Right hindlimb (tissue), 1 donor: ENCODE measurements at places on chromosomes 13 and 19.

DNA sequence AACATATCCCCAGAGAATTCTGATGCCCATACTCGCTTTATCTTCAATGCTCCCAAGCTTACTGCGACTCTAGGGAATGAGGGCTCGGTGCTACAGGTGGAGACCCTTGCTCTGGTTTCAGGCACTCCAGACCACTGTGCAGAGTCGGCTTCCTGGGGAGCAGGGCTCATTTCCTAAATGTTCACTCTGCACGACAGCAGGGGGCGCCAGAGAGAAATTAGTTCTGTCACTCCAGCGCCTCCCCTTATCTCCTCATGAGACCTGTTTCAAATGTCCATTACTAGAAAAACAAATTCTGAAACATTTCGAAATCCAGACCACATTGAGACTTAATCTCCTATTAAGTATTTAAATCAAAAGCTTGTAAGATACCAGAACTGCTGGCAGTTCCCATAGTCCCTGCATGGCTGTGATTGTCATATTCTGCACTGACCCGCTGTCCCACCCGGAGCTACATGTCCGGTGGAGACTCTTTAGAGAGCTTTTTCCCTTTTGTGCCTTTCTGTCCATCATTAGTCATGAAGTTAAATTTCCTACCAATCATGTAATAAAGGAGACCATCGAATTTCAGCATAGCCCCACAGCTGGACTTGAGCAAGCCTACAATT is 22.4 kb downstream of the EPSTI1 start:
- peak; percentile 69 for DNase-seq

GRCh38 chr19:43078311-43078710 is 4.2 kb downstream of the PSG2 start:
- DNase-seq, result no peak

GRCh38 chr13:89660752-89661151 is 1686.7 kb upstream of the MIR17HG start:
- DNase-seq, result no peak

GRCh38 chr13:110571896-110572777 is 10.6 kb upstream of the RAB20 start:
- DNase-seq, result no peak

GRCh38 chr19:33094436-33095067 is 13.6 kb downstream of the GPATCH1 start:
- DNase-seq, result no peak

DNA sequence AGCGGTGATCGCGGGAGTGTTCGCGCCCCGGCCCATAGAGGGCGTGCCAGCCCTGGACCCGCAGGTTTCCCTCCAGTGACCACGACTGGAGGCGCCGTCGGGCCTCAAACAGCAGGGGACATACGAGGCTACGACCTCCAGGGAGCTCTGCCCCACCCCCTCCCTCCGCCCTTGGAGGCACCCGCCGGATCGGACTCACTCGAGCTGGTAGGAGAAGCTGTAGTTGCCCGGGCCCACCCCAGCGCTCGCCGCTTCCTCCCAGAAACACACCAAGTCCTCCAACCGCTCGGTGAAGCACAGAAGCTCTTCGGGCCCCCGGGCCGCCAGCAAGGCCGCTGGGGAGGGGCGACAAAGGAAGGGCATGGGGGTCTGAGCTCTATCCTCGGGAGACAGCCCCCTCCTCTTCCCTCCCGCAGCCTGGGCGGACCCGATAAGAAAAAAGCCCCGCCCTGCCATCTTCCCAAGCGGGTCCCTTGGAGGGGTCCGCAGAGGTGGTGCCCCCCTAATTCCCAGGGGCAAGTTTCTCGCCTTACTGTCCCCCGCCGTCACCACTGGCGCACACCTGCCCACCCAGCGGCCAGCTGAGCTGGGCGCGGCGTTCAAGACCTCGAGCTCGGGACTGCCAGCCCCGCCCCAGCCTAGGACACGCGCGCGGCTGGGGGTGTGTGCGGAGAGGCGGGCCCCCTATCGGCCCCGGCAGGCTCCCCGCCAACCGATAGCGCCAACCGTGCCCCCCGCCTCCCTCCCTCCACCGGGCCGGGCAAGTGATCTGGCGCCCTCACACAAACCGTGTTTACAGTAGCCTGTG is 1.0 kb downstream of the EPOR start:
- DNase-seq, result no peak

GRCh38 chr13:51643882-51644281 is 59.6 kb downstream of the WDFY2 start:
- no peak for DNase-seq

DNA sequence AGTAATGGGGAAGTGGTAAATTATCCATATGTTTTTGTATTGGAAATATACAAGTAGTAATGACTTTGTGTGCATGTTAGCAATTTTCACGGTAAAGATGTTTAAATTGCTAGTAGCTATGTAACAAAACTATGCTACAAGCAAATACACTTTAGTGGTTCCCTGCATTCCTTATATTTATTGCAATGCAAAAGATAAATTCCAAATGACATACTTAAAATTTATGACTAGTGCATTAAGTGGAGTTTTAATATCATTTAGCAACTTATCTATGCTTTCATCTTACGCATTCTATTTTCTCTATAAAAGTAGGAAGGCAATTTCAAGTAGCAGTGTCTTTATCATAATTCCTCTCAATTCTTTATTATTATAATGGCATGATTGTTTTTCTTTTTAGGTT is 482.8 kb downstream of the SLITRK5 start:
- DNase-seq, result no peak

DNA sequence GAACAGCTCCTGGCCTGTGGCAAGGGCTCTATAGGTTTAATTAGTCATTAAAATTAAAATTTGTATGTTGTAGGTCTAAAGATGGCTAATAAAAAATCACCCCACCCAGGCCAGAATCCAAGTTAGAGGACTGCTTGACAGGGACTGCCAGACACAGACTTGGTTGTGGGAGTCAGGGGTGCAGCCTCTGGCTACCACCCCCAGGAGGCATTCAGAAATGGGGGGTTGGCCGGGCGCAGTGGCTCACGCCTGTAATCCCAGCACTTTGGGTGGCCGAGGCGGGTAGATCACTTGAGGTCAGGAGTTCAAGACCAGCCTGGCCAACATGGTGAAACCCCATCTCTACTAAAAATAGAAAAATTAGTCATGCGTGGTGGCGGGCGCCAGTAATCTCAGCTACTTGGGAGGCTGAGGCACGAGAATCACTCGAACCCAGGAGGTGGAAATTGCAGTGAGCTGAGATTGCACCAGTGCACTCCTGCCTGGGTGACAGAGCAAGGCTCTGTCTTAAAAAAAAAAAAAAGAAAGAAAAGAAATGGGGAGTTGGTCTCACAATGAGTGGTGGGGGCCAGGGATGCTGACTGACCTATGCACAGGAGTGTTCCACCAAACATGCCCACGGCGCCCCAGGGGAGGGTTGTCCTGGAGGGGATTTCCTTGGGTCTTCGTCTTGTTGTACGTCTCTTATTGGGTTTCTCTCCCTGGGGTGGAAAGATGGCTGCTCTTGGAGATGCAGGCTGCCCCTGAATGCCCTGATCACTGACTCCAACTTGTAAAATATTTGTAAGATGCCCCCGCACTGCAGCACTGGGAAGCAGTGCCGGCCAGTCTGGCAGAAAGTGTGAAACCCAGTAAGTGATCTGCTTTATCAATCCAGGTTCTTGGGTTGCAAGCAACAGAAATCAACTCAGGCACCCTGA is 68.8 kb downstream of the SIPA1L3 start:
- no peak for DNase-seq

DNA sequence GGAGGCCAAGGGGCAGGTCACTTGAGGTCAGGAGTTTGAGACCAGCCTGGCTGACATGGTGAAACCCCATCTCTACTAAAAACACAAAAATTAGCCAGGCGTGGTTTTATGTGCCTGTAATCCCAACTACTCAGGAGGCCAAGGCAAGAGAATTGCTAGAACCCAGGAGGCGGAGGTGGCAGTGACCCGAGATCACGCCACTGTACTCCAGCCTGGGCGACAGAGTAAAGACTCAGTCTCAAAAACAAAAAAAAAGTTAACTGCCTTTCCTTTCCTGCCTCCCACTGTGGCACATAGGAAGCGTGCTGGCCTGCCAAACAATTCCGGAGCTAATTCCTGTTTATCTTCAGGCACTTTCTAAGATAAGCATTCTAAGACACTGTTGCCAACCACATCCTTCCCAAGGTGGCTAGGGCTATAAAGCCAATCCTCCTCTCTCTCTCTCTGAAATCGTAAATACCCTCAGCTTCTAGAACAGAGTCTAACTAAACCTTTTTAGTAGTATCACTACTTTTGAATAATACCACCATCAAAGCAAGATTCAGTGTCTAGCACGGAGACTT is 21.6 kb downstream of the SLC25A30 start:
- no peak for DNase-seq

GRCh38 chr19:56309511-56310185 is 5.0 kb downstream of the ZSCAN5A start:
- DNase-seq, result no peak

- DNase-seq, result no peak
These were observed 20.9 kb downstream of the TMED1 start for GRCh38 chr19:10815007-10815536.

DNA sequence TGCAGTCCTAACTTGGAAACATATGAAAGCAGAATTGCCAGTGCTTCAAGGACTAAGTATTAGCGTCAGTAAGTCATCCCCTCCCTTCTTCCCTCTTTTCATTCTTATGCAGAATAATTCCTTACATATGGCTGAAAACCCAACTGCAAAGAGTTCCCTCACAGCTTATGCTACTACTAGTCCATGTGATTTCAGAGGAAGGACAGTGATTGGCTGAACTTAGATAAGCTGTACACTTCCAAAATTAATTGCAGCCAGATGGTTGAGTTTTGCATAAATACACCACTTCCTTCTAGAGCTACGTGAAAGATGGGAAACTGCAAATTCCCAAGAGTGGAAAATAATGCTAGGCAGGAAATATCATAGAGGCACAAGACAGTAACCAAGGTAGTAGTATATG is 730.4 kb downstream of the OLFM4 start:
- no peak for DNase-seq

DNA sequence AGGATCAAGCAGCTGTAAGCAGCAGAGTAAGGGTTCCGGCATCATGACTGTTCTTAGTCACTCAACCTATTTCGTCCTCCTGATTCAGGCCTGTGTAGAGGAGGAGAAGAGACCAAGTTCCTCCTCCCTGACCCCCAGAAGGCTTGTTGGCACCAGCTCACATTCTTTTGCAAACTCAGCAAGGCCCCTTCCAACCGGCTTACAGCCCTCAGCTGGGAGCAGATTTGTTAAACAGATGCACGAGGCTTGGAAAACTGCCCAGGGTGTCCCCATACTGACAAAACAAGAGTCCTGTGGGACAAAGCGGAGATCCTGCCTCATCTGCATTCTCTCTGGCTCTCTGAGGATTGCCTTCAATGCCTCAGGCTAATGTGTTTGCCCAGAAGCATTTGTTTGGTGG is 113.2 kb upstream of the SOX21 start:
- DNase-seq, result peak; percentile 77

- DNase-seq, result peak; percentile 40
These were observed 450 bp downstream of the SELENOW start for GRCh38 chr19:47778954-47779351.

- DNase-seq, result no peak
These were observed 20.7 kb downstream of the CLDN10 start for GRCh38 chr13:95573221-95573620.

GRCh38 chr19:1001538-1002166 is 1.4 kb downstream of the GRIN3B start:
- no peak for DNase-seq

DNA sequence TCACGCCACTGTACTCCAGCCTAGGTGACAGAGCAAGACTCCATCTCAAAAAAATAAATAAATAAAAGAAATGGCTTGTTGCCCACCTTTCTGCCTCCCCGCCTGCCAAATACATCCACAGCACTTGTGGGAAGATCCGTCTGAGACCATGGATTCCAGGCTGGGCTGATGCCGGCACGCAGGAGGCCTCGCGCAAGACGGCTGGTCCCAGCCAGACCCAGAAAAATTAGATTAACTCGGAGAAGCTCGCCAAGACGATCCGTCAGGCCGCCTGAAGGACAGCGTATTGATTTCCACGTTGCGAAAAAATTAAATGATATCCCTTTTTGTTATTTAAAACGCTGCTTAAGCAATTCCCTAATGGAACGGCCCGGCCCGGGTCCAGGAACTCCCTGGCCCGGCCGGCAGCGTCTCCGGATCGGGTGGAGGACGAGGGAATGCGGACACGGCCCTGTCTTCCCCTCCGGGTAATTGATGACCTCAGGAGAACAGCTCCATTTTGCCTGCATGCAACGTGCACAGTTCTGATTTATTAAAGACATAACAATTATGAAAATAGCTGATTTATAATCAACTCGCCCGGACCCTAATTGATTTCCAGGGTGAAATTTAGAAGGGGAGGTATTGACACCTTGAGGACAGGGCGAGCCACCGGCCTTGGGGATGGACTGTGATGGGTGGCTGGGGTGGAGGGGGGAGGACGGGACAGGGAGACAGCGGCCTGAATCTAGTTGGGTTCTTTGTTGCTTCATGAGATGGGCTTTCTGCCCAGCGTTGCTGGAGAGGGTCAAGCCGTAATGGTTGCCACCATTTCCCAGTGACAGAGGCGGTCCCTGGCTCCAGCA is 52.1 kb downstream of the ZNRF4 start:
- DNase-seq, result peak; percentile 21

GRCh38 chr13:38769526-38769925 is 82.6 kb downstream of the FREM2 start:
- no peak for DNase-seq

DNA sequence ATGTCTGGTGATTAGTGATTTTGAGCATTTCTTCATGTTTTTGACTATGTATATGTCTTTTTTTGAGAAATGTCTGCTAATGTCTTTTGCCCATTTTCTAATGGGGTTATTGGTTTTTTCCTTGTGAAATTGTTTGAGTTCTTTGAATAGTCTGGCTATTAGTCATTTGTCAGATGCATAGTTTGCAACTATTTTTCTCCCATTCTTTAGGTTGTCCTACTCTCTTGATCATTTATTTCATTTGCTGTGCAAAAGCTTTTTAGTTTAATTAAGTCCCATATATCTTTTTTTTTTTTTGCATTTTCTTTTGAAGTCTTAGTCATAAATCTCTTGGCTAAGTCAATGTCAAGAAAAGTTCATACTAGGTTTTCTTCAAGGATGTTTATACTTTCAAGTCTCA is 449.8 kb downstream of the DACH1 start:
- DNase-seq, result no peak

DNA sequence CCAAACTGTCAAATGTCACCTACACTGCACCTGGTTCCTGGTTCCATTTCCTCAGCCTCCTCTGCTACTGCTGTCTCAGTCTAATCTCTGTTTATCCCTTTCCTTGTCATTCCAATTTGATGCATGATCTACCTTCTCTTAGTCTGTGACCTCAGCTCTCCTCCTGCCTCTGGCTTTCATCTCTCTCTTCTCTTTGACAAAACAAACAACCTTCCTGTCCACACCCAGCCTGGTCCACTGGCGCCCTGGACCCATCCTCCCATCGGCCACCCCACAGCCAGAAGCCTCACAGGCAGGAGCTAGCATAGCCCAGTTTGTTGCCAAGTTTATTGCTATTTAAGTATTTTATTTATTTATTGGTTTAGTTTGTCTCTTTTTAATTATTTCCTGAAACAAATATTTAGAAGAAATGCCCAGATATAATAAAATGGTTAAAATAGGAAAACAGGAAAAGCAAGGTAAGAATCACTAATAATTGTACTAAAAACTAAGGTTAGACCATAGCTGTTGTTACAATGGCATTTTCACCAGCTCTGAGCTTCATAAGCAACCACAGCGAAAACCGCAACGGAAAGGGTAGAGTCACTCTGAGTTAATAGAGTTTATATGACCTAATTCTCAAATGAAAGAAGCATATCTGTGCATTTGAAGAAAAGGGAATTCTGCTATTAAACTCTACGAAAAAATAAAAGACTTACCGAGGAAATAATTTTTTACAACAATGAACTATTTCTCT is 68.6 kb downstream of the EFNB2 start:
- no peak for DNase-seq

- DNase-seq, result no peak
These were observed 193.9 kb downstream of the GPC5 start for GRCh38 chr13:91592056-91593014.
